ENCODE measurements at places on chromosomes 6 and 20.

- DNase-seq = no peak
These were observed 361.2 kb downstream of the UTRN start for GRCh38 chr6:144646093-144647056.

- DNase-seq = no peak
These were observed 82.4 kb downstream of the RTN4IP1 start for GRCh38 chr6:106546691-106547414.

DNA sequence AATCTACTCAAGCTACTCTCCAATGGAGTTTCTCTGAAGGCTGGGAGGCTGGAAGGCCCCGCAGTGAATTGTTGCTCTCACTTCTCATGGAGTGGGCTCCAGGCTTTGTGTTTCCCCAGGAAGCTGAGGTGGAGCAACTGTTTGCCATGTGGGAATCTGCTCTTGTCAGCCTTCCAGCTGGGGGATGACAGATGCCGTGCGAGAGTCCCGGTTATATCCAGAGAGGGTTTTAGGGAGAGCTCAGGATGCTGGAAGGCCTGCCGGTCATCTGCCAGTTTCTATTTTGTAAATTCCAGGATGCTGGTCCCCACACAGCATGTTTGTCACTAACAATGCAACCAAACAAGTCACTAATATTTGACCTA, 98.2 kb upstream of the NAA20 start:
- DNase-seq = no peak

GRCh38 chr6:2734488-2735166, 16.1 kb downstream of the MYLK4 start:
- DNase-seq = no peak

GRCh38 chr6:152054441-152054840, 247.0 kb downstream of the ESR1 start:
- no peak for DNase-seq

DNA sequence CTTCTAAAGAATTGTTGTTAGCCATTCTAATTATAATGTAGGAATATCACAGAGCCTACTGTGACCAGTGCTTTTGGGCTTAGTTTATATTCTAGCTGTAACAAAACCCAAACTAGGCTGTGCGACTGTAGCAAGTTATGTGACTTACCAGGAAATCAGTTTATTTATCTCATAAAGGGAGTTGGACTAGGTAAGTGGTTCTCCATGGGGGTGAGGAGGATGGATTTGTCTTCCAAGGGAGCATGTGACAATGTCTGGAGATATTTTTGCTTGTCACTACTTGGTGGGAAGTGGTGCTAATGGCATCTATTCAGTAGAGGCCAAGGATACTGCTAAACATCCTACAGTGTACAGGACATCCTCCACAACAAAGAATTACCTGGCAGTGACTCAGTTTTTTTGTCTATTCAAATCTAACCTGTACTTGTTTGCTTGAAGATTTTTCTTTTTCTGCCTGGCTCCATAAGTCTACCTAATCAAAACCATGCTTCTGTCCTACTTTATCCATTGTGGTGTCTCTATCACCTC, 32.5 kb downstream of the ZFAND3 start:
- DNase-seq = no peak

DNA sequence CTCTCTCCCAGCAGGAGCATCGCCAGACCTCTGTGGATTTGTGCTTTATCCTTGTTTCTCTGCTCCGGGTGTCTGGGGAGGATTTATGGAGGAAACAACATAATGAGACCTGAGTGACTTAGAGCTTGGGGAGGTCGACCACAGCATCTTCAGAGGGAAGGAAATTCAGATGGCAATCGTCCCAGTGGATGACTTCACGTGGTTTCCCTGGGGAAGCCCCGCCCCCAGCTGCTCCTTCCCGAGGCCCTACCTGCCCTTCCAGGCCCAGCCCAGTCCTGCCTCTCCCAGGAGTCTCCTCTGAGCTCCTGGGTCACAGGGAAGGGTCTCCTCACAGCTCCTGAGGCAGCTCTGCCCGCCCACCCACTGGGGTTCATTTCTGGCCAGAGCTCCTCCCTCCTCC, 430.3 kb upstream of the SULF2 start:
- no peak for DNase-seq

- peak; percentile 16 for DNase-seq
These were observed 782 bp downstream of the MAP3K5 start for GRCh38 chr6:136791296-136792094.

DNA sequence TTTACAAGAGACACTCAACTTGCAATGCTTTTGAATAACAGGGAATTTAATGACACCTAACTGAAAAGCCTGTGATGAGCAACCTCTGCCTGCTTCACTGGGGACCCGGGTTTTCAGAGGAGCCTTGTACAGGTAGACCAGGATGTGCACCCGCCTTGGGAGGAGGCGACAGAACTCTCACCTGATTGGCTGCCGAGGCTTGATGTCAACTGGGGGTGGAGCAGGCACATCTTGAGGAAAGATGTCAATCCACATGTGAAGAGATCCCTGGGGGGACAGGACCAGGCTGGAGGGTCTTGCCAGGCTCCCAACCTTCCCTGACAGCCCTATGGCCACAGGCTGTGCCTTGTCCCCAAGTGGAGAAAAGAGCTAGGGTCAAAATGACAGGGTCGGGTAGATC, 19.8 kb downstream of the ERGIC3 start:
- DNase-seq = peak; percentile 21

GRCh38 chr6:122284848-122285247, 114.6 kb upstream of the HSF2 start:
- no peak for DNase-seq

GRCh38 chr6:166411721-166412151, 29.0 kb upstream of the MPC1 start:
- DNase-seq = no peak

DNA sequence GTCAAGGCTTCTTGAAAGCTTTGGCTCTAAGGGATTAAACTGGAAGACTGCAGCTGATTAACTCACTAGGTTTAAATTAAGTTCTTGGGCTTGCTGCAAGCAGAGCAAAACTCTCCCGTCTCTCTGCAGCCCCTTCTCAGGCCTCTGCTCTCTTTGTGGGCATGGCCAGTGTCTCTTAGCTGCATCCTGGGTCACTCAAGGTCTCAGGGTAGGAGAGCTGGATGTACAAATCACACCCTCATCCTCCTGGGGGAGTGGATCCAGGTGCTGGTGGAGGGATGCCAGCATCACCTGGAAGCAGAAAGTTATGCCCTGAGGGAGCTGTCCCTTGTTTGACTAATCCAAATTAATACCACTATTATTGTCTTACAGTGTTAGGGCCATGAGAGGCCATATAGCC, 35.8 kb downstream of the GCM1 start:
- peak; percentile 47 for DNase-seq

- DNase-seq = no peak
These were observed 8.9 kb upstream of the RAB44 start for GRCh38 chr6:36688739-36689075.

DNA sequence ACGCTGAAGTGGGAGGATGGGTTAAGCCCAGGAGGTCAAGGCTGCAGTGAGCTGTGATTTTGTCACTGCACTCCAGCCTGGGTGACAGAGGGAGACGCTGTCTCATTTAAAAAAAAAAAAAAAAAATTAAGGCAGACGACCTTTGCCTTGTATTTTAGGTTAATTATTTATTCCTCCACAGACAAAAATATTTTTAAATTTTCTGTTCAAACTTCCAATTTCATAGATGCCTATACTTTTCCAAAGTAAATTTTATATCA, 6.3 kb upstream of the SMIM28 start:
- DNase-seq = no peak

DNA sequence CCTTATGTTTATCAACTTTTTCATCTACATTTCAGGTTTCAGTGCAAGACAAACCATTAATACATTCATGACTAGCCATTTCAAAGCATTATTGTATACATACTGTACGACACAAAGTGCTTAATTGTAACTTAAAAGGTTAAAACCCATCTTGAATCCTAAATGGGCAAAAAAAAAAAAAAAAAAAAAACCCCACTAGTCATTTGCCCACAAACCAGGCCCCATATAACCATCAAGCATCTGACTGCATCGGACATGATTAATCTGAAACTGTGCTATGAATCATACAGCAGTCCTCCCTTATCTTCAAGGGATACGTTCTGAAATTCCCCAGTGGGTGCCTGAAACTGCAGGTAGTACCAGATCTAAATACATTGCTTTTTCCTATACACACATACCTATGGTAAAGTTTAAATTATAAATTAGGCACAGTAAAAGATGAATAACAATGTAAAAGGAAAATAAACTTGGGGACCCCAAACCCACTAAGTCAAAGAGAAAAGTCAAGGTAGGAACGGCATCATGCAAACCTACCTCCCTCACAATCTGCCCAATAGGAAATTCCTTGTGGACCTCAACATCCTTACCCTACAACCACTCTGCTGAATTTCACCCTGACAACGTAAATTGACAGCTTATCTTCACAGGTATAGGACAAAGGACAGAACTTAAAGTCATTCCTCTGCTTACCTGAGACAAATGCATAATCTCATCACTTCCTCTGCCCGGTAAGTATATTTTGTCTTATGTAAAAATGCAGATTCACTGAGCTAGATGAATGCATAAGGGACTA, 14.3 kb downstream of the B4GALT5 start:
- no peak for DNase-seq

- DNase-seq = peak; percentile 69
These were observed 16.9 kb upstream of the PTCRA start for GRCh38 chr6:42898891-42899361.

DNA sequence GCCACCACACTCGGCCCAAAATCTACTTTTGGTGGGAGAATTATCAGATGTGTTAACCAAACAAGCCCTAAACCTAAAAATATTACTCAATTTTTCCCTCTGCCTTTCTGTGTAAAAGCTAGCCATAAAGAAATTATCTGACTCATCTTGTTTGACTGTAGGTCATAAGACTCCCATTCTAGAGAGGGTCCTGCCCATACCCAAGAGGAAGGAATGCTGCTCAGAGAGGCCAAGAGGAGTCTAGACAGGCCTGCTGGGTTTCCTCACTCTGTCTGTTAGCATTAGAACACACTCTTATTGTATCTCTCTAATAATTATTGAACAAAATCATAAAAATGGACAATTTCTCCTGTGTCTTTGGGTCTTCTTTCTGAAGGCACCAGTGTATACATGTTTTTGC, 26.1 kb downstream of the C6orf141 start:
- no peak for DNase-seq

DNA sequence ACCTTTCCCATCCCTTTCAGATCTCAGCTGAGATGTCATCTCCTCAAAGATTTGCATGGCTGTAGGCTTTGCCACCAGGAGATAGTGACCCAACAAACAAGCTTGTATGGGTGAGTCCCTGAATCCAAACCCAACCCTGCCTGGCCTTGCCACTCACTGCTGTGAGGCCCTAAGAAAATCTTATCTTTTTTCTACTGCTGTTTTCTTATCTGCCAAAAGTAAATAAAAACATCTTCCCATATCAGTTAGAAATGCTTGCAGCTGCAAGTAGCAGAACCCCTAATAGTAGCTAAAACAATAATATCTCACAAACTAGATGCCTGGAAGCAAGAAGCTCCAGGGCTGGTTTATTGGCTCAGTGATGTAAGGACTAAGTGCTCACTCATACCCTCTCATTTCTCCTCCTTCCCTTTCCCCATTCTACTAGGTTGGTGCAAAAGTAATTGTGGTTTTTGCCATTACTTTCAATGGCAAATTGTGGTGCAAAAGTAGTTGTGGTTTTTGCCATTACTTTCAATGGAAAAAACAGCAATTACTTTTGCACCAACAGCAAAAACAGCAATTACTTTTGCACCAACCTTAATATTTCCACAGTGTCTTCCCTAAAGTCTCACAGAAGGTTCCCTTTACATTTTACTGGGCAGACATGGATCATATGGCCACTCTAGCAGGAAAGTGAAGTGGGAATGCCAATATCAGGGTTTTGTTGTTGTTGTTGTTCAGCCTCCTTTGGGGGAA, 56.7 kb upstream of the PSMF1 start:
- DNase-seq = no peak

- DNase-seq = no peak
These were observed 63.5 kb downstream of the SLC2A10 start for GRCh38 chr20:46772901-46773300.

GRCh38 chr20:39277185-39277584, 315.0 kb downstream of the DHX35 start:
- DNase-seq = no peak

DNA sequence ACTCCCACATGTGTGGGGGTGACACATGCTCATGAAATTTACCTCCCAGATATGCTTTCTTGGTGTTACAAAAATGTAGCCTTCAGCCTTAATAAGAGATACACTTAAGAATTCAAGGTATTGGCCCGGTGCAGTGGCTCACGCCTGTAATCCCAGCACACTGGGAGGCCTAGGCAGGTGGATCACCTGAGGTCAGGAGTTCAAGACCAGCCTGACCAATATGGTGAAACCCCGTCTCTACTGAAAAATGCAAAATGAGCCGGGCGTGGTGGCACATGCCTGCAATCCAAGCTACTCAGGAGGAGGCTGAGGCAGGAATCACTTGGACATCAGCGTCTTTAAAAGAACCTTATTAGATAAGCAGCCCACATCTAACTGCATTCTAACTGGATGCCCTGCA, 614.3 kb upstream of the CDH4 start:
- no peak for DNase-seq

- no peak for DNase-seq
These were observed 203.7 kb downstream of the SYNDIG1 start for GRCh38 chr20:24672886-24673677.

DNA sequence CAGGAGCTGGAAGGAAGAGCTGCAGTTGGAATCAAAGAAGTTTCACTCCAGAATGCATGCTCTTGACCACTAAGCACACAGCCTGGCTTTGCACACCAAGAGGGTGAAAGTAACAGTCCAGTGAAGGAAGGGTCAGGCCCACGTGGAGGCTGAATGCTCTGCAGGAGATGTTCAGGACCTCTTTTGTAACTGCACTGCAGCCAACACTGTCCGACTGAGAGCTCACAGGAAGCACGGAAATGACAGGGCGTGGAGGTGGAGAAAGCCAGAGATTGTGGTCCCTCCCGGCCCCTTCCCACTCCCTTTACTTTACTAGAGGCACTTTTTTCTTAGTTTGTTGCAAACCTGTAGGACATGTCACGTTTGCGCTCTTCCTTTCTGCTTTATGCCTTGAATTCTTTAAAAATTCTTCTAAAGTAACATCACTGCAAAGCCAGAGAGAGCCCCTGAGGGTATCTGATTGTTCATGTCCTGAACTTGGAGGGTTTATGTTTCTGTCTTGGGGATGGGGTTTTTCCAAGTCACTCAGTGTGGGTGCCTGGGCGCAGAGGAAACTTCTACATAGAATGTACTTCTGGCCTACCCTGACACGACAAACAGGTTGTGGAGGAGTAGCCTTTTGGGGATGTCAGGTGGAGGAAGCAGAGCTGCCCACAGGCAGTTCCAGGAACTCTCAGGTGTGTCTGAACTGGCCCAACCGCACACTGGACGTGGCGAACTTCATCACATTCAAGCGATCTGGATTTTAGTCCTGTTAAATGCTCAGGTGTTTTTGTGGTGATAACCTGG, 40.9 kb downstream of the JAG1 start:
- no peak for DNase-seq

DNA sequence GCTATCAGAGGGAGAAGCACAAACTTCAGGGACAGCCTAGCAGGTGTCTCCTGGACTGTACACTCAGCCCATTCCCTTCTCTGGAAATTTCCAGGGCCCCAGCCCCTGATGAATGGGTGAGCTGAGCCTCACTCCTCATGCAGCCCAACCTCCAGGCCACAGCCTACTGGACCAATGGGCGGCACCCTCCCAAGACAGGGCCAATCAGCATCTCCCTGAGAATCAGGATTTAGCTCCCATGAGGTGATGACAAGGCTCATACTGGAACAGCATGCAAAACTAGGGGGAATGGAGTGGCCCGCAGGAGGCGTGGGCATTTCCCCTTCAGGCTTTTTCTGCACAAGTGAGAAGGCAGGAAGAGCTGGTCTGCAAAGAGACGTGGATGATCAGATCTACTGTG, 29.0 kb downstream of the NFATC2 start:
- DNase-seq = no peak
